ENCODE measurements at places on chromosomes 4 and X.

- no peak for DNase-seq
Observed at GRCh38 chrX:115266300-115266699, 23.2 kb upstream of the LUZP4 start.

GRCh38 chr4:101600287-101600686 lies 190.2 kb upstream of the BANK1 start:
- no peak for DNase-seq

GRCh38 chr4:145936142-145936996 lies 2.3 kb downstream of the ZNF827 start:
- peak; percentile 81 for DNase-seq

GRCh38 chrX:94743478-94743877 lies 1069.5 kb downstream of the FAM133A start:
- no peak for DNase-seq

GRCh38 chr4:147617841-147618691 lies 869 bp downstream of the TMEM184C start:
- DNase-seq: no peak

DNA sequence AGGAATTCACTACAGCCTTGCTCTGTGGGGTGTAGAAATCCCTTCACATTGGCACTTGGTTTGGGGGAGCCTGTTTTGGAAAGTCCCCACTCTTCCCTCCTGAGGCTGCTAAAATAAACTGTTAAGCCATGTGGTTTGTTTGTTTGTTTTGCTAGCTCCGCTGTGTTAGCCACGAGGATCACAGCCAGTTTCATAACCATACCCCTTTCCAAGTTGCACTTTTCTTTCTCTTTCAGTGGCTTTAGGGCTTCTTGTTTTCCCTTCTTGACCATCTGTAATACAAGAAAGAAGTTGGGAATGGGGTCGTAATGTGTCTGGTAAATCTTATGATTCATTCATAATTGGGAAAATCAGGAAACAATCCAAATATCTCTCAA lies 24.8 kb upstream of the UXT start:
- no peak for DNase-seq

Data from nucleus accumbens (tissue), 56 donors.